ENCODE measurements at places on chromosomes 7 and 10. TPM values are rescaled to one million over a fixed set of nuclear protein-coding genes. Genes with fewer than 3 reads are reported as not detected.

- no peak for DNase-seq
Measured at GRCh38 chr10:79025199-79025832, 43.5 kb upstream of the ZMIZ1 start.

DNA sequence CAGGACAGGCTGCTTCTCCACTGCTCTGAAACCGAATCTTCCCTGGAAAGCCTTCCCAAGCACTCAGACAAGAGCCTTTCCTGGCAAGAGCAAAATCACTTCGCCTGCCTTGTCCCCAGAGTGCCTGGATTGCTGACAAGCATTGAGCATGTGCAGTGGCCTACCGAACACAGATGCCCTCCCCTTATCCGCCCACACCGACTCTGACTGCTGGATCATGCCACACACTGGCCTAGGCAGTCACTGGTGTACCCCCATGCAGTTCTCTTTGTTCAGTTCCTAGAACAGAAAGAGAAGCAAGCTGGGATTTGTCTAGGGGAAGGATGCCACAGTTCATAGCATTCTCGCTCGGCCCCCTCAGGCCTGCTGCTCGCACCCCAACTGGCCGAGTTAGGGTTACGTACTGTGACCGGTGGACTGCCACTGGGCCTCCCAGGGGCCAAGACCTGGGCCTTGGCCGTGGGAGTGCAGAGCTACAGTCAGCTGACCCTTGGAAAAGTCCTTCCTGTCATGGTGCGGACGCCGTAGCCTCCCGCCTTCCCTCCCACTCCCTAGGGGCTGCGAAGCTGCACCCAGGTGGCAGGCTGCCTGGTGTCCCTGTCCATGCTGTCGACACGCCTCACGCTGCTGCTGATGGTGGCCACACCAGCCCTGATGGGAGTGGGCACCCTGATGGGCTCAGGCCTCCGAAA is 6.9 kb downstream of the ABCB8 start:
- DNase-seq, result no peak

DNA sequence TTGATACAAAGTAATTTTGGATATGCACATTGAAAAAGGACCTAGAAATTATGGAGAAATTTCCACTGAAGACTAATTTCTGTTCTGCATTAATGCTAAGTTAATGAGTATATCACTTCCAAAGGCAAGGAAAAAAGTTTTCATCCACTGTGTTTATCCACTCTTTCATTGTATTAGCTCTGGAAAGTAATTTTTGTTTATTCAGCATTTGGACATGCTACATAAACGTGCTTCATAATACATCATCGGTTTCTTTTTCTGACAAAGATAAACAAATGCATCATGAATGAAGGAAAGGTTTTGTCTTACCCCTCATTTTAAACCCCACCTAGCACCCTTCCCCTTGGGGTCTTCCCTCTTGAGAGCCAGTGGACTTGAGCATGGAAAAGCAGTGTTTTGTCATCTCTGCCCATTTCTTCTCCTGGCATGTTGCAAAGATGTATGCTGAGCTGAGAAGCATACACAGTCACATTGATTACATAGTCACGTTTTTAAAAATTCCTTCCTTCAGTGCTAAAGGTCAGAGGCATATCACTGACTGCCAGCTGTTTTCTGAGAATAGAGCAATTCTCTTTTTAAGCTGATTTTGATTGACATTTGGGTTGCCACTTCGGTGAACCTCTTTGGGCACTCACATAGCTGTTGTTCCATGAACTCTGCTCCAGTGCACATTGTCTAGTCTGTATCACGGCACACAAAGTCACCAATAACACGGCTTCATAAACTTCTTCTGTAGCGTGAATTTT is 65.9 kb upstream of the C7orf33 start:
- DNase-seq, result no peak

DNA sequence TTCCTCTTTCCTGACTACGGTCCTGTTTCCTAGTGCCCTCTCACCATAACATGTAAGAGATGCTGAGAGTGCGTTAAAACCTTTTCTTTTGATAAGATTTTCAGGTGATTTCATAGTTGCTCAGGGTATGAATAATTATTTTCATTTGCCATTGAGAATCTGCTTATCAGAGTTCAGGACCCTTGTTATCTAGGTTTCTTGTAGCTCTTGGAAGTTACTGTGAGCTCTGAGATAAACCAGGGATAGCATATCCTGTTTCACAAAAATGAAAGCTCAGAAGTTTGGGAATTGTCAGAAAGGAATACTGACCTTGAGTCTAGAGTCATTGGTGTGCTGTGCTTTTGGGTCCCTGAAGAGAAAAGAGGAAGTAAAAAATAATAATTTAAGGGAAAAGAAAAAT is 76.8 kb upstream of the PRKG1 start:
- no peak for DNase-seq

DNA sequence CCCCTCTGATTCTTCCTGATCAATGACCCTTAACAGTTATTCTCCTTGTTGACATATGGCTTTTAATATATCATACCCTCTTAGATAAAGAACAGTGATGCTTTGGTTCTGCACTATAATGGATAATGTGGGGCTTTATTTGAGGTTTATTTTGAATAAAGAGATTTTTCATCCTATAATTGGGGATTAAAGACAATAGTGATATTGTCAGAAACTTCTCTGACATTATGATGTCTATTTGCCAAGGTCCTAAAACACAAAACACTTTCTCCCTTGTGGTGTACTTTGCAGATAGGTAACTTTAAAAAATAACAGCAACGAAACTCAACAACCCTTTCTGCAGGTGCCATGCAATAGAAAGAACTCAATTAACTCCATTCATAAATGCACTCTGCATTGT is 243.6 kb upstream of the RHOBTB1 start:
- no peak for DNase-seq

DNA sequence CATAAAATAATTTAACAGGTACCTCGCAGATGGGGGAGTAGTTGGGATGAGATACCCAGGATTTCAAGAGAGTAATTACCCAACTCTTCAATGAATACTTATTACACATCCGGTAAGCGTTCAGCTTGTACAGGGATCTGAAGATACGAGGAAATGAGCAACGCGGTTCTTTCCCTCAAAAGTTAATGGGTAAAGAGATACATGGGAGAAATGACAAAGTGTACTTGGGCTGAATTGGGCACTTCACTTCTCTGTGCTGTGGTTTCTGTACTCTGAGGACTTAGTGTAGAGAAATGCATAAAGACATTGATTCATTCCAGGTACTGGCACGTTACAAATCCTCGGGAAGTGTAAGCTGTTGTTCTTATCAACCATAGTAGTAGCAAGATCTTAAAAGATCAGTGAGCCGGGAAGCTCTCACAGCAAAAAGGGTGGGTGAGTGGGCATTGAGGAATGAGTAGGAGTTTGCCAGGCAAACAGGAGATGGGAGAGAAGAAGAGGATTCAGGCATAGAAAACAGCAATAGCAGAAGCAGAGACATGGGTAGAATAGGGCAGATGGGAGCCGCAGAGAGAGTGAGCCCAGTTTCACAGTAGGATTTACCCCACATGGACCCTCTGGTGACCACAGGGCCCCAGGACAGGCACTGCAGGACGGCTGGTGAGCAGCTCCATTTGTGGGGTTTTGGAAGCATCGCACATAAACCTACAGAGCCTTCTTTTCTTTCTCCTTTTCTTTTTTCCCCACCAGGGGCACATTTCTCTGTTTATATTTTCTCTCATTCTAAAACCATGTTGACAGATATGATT is 304.3 kb upstream of the PITRM1 start:
- no peak for DNase-seq

GRCh38 chr10:106563384-106563783 is 601.1 kb downstream of the SORCS1 start:
- no peak for DNase-seq

- no peak for DNase-seq
Measured at GRCh38 chr10:73086816-73087215, 9.8 kb downstream of the P4HA1 start.

DNA sequence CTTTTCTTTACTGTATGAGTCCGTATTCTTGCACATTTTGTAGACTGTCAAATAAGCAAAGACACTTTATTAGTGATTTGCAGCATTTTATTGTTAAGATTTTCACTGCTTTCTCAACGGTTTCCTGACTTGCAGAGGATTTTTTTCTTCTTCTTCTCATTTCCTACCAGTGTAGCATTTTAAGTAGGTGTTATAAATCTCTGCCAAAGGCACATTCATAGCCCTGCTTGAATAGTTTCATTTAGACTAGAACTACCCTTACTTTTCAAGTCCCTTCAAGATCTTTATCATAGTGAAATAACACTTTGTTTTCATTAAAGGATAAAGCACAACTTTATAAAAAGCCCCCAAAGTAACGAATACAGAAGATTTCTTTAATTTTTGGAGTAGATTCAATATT is 271.4 kb downstream of the TSPAN12 start:
- no peak for DNase-seq

DNA sequence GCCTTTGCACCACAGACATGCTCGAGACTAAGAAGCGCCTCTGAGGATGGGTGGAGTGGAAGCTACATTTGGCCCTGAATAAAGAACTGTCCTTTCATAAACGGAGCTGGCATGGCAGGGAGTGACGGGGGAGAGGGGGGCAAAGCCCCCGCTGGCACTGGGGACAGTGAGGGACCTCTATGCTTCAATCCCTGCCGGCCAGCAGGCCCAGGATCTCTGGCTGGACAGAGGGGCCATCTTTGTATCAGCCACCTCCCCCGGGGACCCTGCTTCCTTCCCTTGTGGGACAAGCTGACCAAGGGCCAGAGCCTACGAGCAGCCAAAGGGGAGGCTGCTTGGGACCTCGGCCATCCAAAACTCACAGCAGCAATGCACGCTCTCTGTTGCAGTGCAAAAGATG is 28.2 kb upstream of the ECHDC3 start:
- no peak for DNase-seq

DNA sequence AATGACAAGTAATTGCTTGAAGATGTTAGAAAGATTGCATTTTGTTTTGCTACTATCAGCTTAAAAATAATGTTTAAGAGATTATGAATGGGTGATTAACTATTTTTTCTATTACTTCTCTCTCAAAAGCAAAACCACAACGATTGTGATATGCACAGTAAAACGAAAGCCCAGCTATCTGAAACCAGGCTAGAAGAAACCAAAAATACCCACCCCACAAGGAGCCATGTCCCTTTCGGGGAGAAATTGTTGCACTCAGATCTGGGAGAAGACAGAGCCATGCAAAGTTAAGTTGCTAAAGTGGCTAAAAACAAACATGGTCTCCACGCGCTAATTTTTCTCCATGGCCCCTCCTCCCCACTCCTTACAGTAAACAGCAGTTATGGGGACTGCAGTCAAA is 173.6 kb downstream of the RPS24 start:
- no peak for DNase-seq

DNA sequence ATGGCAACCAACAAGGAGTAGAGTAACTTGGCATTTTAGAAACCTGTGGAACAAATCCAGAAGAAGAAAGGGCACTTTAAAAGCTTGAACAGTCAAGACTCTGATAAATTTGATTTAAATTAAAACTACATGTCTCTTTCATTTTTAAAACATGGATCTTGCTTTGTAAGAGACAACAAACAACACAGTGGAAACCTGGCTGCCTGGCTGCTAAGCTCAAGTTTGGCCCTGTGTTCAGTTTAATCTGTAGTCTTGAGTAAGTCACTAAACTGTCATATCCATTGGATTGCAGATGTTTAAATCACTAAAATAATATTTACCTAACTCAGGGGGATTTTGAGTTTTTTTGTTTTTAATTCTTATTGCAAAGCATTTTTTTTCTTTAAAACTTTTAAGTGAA is 374.9 kb upstream of the SEMA3D start:
- DNase-seq, result peak; percentile 56

- DNase-seq, result no peak
Measured at GRCh38 chr7:151378011-151378410, 31.8 kb downstream of the WDR86 start.

GRCh38 chr7:2045559-2046405 is 187.0 kb downstream of the MAD1L1 start:
- DNase-seq, result no peak

DNA sequence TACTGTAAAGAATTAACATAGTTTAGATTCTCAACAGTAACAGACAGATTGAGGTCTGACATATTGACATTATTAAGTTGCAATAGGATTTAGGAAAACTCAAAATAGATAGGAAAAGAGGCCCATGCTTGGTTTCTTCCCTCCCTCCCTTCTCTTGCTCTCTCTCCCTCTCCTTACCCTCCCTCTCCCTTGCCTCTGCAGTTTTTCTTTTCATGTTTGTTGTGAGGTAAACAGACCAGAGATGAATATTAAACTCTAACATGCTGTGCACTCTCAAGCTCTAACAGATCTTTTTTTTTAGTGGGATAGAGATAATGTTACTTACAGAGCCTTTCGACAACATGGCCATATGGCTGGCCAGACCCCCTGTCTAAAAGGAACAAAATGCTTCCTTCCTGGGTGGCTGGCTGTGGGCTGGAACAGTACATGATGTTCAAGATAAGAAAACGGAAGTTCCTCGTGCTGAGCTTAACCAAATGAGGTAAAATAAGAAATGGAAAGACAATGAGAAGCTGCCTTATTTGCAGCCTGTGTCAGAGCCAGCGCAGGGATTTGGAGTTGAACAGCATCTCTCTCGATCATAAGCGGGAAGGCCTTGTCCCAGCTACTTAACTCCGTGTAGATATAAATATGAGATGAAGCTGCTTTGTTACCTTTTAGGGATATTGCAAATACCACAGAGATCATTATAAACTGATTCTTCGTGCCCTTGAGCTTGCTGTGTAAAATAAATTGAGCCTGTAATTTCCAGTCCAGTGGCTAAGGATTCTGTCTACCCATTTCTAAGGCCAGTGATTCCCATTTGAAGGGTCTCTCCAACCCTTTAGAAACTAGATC is 391.9 kb upstream of the NPVF start:
- peak; percentile 44 for DNase-seq

DNA sequence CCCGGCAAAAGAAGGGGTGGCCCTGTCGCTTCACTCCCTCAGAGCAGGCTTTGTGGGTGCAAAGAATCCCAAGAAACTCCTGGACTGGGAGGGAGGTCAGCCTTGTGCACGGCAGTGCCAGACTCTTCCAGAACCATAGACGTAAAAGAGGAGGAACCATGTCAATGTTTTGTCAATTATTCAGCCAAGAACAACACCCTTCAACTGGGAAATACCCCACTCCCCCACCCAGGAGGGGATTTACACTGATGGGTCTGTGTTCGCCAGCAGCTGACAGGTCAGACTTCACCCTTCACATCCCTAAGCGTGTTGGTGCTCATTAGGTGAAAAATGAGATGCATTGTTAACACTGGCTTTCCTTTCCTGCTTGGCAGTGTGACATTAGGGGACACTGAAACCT is 116.8 kb upstream of the BMPER start:
- no peak for DNase-seq

Gene CHN2
- polyA plus RNA-seq, result 9.9 TPM

Gene SPDYE11
- 1.2 TPM for polyA plus RNA-seq

Gene KLF14
- polyA plus RNA-seq, result 1.4 TPM

Gene PDE6C
- 0.75 TPM for polyA plus RNA-seq

Gene ATRNL1
- polyA plus RNA-seq, result 1.0 TPM

Gene PDCD11
- 27.2 TPM for polyA plus RNA-seq

Gene VGF
- polyA plus RNA-seq, result not detected

Gene GATA3
- 9.8 TPM for polyA plus RNA-seq

Gene OR9A4
- polyA plus RNA-seq, result not detected

Gene ZNF735
- not detected for polyA plus RNA-seq

Gene MOGAT3
- 2.4 TPM for polyA plus RNA-seq

Gene KCNIP2
- polyA plus RNA-seq, result 5.0 TPM

Gene TRIM73
- polyA plus RNA-seq, result 2.7 TPM

Gene KRIT1
- 28.1 TPM for polyA plus RNA-seq

Measured in muscle of leg (tissue), 16 donors.